Lung (tissue), 17 donors: ENCODE measurements at places on chromosomes 11 and 22. TPM values are rescaled to one million over a fixed set of nuclear protein-coding genes. Genes with fewer than 3 reads are reported as not detected.

DNA sequence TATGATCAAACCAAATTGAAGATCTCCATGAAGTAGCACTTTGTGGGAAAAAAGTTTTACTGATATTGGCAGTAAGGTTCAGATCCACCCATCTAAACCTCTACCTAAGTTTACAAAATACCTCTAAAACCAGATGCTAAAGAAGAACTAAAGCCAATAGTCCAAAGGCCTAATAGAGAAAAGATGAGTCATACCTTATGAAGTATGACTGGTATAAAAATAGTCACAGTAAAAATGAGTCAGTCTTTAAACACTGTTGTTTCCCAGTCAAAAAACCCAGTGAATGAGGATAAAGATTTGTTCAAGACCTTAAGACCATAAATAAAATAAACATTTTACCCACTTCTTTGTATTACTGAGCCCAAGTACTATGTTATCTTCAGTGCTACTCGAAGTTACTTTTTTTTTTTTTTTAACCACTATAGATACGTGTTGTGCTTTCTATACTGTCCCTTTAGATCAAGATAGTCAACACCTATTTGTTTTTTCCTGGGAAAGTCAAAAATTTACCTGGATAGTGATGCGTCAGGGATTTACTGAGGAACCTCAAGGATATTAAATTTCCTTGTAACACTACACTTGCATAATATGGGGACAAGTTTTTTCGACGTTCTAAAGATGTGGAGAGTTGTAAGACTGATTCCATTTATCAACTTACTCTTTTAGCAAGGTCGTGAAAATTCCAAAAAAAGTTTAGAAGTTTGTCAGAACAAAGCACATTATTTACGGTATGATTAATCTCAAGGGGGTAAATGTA lies 87.3 kb downstream of the CCDC73 start:
- H3K36me3 ChIP-seq: no peaks in the 10 kb centered on the region
- no peak overlapping the region for H3K4me3 ChIP-seq
- H3K4me1 ChIP-seq: no peaks in the 10 kb centered on the region
- H3K27me3 ChIP-seq: no peaks in the 10 kb centered on the region
- no peak overlapping the region for H3K27ac ChIP-seq
- DNase-seq: no peak

DNA sequence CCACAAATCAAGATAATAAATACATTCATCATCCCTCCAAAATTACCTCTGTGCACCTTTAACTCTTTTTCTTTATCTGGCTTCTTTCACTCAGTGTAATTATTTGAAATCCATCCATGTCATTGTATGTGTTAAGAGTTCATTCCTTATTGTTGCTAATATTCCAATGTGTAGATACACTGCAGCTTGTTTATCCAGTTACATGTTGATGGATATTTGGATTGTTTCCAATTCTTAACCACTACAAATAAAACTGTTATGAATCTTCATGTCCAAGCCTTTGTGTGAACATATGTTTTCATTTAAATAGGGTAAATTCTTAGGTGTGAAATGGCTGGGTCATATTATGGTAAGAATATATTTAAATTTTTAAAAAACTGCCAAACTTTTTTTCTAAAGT lies 323.3 kb upstream of the NCAM1 start:
- no peak overlapping the region for H3K4me3 ChIP-seq
- no peaks in the 10 kb centered on the region for H3K27me3 ChIP-seq
- no peaks in the 10 kb centered on the region for H3K36me3 ChIP-seq
- H3K27ac ChIP-seq: no peak overlapping the region
- no peaks in the 10 kb centered on the region for H3K4me1 ChIP-seq

GRCh38 chr11:27557226-27557625 lies 50.7 kb upstream of the LIN7C start:
- no peak overlapping the region for H3K4me3 ChIP-seq
- H3K4me1 ChIP-seq: no peaks in the 10 kb centered on the region
- H3K36me3 ChIP-seq: no peaks in the 10 kb centered on the region
- no peaks in the 10 kb centered on the region for H3K27me3 ChIP-seq
- no peak for DNase-seq

DNA sequence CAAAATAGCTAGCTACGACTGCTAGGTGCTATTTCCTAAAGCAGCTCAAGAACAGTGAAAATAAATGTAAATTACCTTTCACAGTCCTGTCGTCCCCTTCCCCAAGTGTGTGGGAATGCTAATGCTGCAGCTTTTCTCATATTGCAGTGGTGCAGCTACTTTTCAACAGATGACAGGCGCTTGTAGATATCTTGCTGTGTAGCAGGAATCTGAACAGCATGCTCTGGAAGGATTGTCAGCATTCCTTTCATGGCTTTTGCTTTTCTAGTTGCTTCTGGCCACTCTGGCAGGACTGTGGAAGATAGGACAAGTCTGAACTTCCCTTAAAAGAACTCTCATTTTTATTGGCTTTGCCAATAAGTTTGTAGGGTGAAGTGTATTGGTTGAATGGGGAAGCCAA lies 18.8 kb downstream of the FAR1 start:
- H3K27me3 ChIP-seq: no peaks in the 10 kb centered on the region
- H3K27ac ChIP-seq: no peak overlapping the region
- DNase-seq: no peak
- no peaks in the 10 kb centered on the region for H3K4me1 ChIP-seq

DNA sequence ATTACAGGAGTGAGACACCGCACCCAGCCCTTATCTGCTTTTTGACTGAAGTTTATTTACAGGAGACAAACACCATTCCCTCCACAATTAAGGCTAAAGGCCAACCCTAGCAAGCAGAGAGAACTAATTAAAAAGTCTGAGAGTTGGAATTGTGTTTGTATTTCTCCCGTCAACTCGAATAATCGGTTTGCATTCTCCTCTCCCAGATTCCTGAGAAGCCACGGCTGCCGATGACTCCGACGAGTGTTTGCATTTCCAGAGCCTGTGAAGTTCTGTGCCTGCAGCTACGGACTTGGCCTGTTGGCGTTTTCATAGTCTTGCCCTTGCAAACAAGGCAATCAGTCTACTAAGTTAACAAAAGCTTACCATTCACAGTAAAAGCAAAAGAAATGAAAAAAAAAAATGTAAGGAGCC lies 73.2 kb upstream of the NUP50 start:
- H3K4me3 ChIP-seq: no peak overlapping the region
- no peak overlapping the region for H3K27ac ChIP-seq
- H3K4me1 ChIP-seq: no peaks in the 10 kb centered on the region
- no peaks in the 10 kb centered on the region for H3K36me3 ChIP-seq

GRCh38 chr11:78773492-78773891 lies 198.8 kb upstream of the NARS2 start:
- no peak overlapping the region for H3K4me3 ChIP-seq
- H3K36me3 ChIP-seq: no peaks in the 10 kb centered on the region
- peaks cover 7% of the 10 kb centered on the region for H3K4me1 ChIP-seq
- H3K27ac ChIP-seq: no peak overlapping the region
- H3K27me3 ChIP-seq: no peaks in the 10 kb centered on the region
- DNase-seq: no peak

DNA sequence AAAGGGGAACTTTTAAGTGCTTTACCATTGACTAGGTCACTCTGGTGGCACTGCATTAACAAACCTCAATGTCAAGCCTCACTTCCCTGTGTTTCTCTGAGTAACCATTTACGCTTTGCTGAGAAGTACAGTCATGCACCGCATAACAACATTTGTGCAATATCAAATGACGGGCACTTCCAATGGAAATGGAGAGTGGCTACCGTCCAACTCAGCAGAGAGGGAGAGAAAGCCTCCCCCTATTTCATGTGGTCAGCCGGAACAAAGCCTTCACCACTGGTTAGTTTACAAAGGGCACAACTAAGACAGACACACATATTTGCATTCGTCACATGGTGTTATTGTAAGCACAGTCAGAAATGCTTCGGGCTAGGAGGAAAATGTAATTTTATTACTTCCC lies 117.3 kb downstream of the RASSF10 start:
- no peaks in the 10 kb centered on the region for H3K36me3 ChIP-seq
- H3K4me1 ChIP-seq: peaks cover 7% of the 10 kb centered on the region
- peak; percentile 76 for DNase-seq
- no peak overlapping the region for H3K4me3 ChIP-seq
- no peaks in the 10 kb centered on the region for H3K27me3 ChIP-seq

GRCh38 chr11:13215149-13215548 lies 62.4 kb upstream of the BMAL1 start:
- no peak overlapping the region for H3K4me3 ChIP-seq
- no peaks in the 10 kb centered on the region for H3K4me1 ChIP-seq
- H3K27me3 ChIP-seq: no peaks in the 10 kb centered on the region
- DNase-seq: no peak
- H3K36me3 ChIP-seq: no peaks in the 10 kb centered on the region

DNA sequence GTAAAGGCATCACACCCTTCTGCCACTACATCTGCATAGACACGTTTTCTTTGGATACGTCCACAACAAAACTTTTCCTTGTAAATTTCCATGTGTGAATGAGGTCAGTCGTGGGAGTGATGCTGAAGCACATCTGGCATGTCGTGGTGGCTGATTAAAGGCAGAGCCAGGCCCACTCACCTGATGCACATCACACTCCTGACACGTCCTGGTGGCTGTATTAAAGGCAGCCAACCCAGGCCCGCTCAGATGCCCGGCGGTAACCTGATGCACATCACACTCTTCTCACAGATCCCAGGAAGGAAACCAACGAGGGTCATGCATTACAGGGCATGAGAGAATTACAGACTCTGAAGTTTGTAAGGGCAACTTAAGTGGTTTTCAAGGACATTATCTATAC lies 321.6 kb upstream of the B3GAT1 start:
- no peak for DNase-seq
- no peak overlapping the region for H3K4me3 ChIP-seq
- H3K36me3 ChIP-seq: no peaks in the 10 kb centered on the region
- no peaks in the 10 kb centered on the region for H3K4me1 ChIP-seq
- no peaks in the 10 kb centered on the region for H3K27me3 ChIP-seq
- H3K27ac ChIP-seq: no peak overlapping the region

DNA sequence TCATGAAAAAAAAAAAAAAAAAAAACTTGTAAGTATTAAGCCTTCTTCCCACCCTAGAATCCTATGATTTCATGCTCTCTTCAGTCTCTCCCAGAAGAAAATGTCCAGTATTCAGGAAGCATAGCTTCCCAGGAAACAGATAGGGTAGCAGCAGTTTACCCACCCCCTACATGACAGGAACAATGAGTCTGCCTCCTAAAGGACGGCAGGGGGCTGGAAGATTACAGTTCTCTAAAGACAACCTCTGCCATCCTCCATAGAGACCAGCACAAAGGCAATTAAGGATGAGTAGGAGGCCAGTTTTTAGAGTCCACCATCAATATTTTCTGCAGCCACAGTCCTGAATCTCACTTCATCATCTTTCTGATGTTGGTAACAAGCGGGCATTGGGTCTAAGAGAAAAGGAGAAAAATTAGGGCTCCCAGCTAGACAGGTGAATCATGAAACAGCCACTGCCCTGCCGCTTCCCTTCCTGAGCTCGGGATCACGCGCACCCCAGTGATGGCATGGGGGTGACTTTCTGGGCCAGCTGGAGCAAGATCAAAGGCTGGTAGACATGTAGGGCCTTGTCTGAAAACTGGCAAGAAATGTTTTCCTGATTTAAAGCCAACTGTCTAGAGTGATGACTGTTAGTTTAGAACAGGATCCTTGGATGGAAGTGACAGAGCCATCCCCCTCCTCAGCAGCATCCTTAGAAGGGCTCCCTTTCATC lies 322.8 kb downstream of the LARGE1 start:
- H3K27me3 ChIP-seq: no peaks in the 10 kb centered on the region
- H3K4me3 ChIP-seq: no peak overlapping the region
- H3K4me1 ChIP-seq: peaks cover 3% of the 10 kb centered on the region
- no peak overlapping the region for H3K27ac ChIP-seq
- DNase-seq: no peak

DNA sequence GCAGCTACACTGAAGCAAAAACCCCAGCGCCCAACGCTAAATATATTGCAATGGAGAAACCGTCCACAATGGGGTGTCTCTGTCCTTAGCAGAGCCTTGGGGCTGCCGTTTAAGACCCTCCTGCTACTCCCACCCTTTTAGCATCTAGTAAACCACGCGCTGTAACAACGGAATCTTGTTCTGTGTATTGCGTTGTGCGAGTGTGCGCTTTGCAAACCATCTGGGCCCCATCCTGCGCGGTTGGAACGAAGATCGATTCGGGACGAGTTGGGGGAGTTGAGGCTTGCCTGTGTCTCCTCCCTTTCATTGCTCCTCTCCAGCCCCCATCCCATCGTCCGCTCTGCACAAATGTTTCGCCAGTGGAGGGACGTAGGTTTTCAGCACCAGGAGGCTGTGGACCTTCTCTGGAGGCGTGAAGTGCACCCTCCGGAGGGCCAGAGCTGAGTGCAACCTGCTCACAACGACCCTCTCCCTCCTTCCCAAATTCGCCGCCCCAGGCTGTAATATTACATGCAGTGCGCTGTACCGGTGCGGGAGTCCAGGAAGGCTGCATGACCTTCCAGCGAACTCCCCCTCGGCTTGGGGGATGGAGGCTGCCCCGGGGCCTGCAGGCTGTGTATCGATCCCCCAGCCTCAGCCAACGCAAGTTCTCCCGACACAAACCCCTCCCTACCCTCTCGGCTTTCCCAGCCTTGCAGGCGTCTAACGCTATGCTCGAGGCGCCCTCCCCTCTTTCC lies 1.6 kb upstream of the KMT2A start:
- H3K27ac ChIP-seq: peak overlapping the region; percentile 41
- peak; percentile 69 for DNase-seq
- no peaks in the 10 kb centered on the region for H3K36me3 ChIP-seq

DNA sequence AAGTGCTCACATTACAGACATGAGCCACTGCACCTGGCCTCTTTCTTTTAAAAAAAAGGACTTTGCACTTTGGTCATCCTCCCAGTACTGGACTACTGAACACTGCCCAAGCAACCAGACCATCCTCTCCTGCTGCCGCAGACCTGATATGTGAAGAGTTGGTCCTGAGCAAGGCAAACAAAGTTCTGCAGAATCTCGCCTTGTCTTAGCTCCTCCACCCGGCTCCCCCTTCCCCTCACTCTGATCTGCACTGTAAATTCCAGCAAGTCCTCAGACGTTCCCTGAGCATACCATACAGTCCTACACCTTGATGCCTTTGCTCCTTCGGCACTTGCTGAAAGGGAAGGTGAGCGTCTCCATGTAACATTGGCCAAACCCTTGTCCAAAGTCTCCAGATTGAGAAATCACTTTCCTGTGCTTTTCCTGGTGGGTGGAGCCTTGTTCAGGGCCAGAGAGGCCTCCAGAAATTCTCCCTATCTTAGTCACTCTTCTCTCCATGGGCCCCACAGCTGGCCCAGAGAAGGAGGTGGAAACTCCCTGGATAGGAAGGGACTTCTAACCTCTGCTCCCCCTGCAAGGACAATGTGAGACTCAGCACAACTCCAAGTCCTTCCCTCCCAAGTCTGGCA lies 47.0 kb upstream of the TIMP3 start:
- no peak for DNase-seq
- no peak overlapping the region for H3K4me3 ChIP-seq
- no peaks in the 10 kb centered on the region for H3K27me3 ChIP-seq
- peaks cover 8% of the 10 kb centered on the region for H3K4me1 ChIP-seq

- no peak overlapping the region for H3K27ac ChIP-seq
- H3K4me3 ChIP-seq: no peak overlapping the region
- DNase-seq: peak; percentile 79
- H3K4me1 ChIP-seq: peaks cover 4% of the 10 kb centered on the region
- H3K36me3 ChIP-seq: no peaks in the 10 kb centered on the region
Observed at GRCh38 chr22:19970479-19971275, 29.1 kb upstream of the TXNRD2 start.

Gene C22orf31
- polyA plus RNA-seq: 0.07 TPM

Gene CREBZF
- 20.2 TPM for polyA plus RNA-seq

Gene KIF18A
- 0.91 TPM for polyA plus RNA-seq

Gene EHF
- 8.9 TPM for polyA plus RNA-seq
